ENCODE measurements at places on chromosomes 5 and 9. TPM values are rescaled to one million over a fixed set of nuclear protein-coding genes. Genes with fewer than 3 reads are reported as not detected.

IL4 gene
- not detected for total RNA-seq

EPB41L4B gene
- 2.0 TPM for total RNA-seq

GGTA1 gene
- not detected for total RNA-seq

TAF1L gene
- not detected for total RNA-seq

CDKN2B-AS1 gene
- total RNA-seq: 5.7 TPM

ADAMTSL1 gene
- total RNA-seq: not detected

LHX3 gene
- not detected for total RNA-seq

RGMB gene
- 11.3 TPM for total RNA-seq

IL13 gene
- total RNA-seq: not detected

VCAN gene
- total RNA-seq: 1.6 TPM

SH2D3C gene
- total RNA-seq: 0.43 TPM
